ENCODE measurements at places on chromosomes 12 and 14. TPM values are rescaled to one million over a fixed set of nuclear protein-coding genes. Genes with fewer than 3 reads are reported as not detected.

- no peak for DNase-seq
Measured at GRCh38 chr14:55138091-55138490, 9.0 kb downstream of the LGALS3 start.

GRCh38 chr12:91606662-91607377, 424.2 kb upstream of the DCN start:
- no peak for DNase-seq

Gene TAS2R8
- total RNA-seq, result not detected

DNA sequence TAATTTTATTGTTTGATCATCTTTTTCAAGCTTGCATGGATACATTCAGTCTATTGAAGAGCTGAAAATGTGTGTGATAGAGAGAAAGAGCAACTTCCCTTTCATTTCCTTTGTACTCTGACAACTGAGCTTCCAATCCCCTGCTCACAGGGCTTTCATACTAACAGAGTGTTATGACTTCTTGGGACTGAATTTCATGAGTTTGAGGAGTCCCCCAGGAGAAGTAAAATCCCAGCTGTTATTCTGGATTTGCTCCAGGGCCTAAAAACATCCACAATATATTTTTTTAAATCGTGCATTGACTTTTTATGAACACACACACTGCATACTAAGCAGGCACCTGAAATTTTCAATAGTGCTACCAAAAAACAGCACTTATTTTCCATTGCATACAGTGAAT, 195.8 kb upstream of the CAND1 start:
- DNase-seq, result no peak

Gene RTN1
- total RNA-seq, result 1.3 TPM

Gene IL31
- total RNA-seq, result not detected

Gene KIF5A
- 0.95 TPM for total RNA-seq

GRCh38 chr12:76422154-76422542, 73.9 kb upstream of the BBS10 start:
- DNase-seq, result no peak

Gene RD3L
- total RNA-seq, result not detected

DNA sequence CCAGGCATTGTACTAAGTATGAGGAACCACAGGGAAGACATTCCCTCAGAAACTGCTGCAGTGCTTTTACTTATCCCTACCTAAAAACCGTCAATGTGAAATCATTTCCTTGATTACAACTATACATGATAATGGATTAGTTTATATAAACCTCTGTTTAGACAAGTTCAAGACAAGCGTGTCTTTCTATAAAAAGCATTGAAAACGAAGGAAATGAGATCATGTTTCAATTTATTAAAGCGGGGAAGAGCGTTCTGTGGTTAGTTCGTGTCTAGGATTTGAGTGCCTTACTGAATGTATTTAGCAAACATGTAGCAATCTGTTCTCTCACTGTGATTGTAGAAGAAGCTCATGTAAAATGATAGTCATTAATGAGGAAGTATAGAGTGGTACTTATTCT, 37.5 kb downstream of the GALC start:
- no peak for DNase-seq

GRCh38 chr14:21215130-21215878, 53.9 kb downstream of the HNRNPC start:
- no peak for DNase-seq

DNA sequence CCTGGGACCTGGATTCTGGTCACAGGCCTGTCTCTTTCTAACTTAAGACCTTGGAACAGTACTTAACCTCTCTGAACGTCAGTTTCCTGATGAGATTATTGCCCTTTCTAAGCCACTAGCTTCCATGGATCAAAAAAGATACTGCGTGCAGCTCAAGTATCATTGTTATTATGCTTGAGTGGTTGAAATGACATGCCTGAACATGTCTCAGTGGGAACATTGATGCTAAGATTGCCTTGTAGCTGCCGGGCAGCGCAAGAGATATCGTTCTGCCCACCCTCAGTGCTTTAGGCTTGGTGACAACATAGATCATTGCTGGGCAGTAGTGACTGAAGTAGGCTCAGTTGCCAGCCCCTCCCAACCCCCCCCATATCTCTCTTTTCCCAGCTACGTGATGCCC, 131.9 kb downstream of the SMOC1 start:
- no peak for DNase-seq

DNA sequence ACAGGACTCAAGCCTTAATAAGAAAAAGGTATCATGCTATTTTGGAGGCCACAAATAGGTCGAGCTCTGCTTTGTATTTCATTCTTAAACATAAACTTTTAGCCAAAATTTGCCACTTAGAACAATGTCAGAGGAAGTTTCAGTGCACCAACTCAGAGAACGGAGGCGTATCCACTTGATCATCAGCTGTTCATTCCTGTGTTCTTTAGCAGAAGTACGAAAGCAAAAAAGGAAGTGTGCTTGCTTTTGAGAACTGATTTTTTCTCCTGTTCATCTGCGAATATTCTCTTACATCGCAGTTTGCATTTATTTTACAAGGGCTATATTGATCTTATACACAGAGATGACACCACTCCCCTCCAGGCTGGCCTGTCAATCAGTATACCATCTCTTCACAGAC, 188.6 kb upstream of the SOX5 start:
- no peak for DNase-seq

Gene NOC4L
- total RNA-seq, result 9.5 TPM

DNA sequence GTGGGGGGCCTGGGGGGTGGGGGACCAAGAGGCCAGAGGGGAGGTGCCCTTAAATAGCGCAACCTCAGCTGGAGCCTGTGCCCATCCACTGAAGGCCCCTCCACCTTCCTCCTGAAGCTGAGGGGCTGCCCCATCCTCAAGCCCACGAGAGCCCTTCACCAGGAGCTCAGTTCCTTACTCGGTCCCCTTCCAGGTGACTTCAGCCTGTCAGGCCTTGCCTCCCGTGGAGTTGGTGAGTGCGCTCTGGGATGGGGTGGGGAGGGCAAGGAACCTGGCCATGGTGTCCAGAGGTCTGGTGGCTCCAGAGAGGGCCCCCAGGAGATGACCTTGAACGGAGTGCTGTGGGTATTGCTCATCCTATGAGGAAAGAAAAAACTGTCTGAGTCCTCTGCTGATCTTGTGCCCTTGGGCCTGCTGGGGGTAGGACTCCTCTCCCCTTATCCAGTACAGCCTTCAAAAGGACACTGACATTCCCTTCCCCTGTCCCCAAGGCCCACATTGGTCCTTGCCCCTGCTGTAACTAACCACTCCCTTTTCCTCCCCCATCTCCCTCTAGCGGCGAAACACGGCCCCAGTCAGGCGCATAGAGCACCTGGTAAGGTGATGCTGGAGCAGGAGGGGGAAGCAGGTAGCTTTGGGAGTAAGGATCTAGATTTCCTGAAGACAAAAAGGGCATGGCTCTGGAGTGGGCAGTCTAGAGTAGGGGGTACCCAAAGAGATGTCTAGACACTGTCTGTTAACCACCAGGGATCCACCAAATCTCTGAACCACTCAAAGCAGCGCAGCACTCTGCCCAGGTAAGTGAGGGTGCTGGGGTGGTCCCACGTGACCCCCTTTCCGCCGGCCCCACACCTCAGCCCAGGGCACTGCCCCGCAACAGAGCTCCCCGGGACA, 3.6 kb downstream of the TNS2 start:
- no peak for DNase-seq

- DNase-seq, result no peak
Measured at GRCh38 chr12:54134850-54135249, 53.9 kb downstream of the SMUG1 start.

DNA sequence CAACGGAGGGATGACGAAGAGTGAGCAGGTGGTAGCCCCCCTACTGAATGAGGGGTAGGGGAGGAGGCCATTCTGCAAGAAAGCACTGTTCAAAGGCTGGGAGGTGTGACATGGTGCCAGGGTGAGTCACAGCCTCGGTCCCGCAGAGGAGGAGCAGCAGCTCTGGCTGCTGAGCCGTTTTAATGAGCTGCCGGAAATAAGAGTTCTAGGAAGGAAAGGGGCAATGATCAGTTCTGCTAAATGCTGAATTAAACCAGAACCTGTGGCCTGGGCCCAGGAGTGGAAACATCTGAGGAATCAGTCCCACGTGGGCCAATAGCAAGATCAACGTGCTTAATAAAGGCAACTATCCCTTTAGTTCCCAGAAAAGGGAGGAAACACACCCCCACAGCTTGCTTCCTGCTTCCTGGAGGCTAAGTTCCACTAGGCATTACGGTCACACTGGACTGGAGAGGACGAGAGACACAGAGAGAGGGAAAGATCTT, 3.6 kb downstream of the ABCD4 start:
- DNase-seq, result no peak

GRCh38 chr12:113136990-113137511, 1.5 kb upstream of the RASAL1 start:
- no peak for DNase-seq

Gene NRL
- 0.37 TPM for total RNA-seq

GRCh38 chr12:116123451-116124258, 153.8 kb downstream of the MED13L start:
- no peak for DNase-seq

Gene FAIM2
- total RNA-seq, result 0.14 TPM

- DNase-seq, result no peak
Measured at GRCh38 chr12:10810068-10810467, at the start of gene TAS2R9. Gene TAS2R9 (minus strand): TSS chr12:10810168. CDS start chr12:10810075, 93 bp downstream.

DNA sequence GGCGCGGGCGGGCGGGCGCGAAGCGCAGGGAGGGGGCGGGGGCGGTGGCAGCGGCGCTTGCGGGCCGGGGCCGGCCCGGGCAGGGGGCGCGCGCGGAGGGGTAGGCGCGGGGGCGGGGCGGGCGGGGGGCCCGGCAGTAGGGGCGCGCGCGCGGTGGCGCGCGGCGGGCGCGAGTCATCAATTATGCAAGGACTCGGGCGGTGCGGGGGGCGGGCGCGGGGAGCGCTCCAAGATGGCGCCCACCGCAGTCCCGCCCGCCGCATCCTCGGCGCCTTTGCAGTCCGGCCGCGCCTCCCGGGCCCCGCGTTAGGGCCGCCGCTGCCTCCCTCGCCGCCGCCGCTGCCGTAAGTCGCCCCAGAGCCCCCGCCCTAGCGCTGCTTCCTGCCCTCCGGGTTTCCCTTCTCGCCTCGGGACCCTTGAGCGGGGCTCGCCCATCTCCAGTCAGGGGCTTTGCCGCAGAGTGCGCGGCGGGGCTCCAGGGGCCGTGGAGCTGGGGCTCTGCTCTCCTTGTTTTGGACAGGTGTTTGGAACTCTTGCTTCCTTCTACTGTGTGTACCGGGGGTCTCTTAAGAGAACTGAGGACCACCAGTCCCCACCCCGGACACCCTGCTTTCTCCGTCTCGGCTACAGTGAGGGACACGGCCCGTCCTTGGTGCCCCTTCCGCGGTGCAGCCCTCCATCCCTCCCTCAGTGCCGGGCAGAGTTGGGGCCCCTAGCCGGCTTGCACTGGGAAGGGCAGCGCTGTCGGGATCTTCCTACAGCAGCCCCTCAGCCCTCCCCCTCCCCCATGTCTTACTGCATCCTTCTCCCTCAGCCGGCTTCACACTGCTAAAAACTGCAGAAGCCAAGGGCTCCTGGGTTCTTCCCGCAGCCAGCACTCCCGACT, at the start of gene SCN8A:
Gene SCN8A (plus strand): TSS at position 218 of the 886 bp plus-strand sequence. CDS start 71,585 bp downstream, outside the sequence.
- DNase-seq, result peak; percentile 51

DNA sequence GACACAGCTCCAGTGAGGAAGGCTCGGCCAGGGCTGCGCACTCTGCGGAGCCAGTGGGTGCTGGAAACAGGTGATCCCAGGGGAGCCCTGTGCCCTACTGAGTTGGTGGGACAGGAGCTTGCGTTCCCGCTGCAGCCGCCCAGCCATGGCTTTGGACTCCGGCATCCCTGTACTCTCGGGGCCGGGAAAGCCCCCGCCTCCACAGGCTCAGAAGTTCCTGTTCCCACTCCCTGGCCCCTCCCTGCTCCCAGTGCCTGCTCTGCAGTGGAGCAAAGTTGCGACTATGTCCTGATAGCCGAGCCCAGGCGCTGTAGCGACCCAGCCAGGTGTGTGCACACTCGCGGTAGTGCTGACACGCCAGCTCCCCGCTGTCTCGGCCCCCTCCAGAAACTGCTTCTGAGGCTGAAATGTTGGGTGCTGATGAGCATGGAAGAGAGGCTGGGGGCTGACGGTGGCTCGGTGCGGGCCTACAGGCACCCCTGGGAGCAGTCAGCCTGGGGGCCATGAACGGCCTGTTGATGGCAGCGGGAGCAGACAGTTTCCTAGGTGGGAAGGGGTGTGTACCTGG, 344.6 kb upstream of the MGAT4C start:
- no peak for DNase-seq

Data from pancreas (tissue), 10 donors.